ENCODE measurements at places on chromosomes 7 and 10.

DNA sequence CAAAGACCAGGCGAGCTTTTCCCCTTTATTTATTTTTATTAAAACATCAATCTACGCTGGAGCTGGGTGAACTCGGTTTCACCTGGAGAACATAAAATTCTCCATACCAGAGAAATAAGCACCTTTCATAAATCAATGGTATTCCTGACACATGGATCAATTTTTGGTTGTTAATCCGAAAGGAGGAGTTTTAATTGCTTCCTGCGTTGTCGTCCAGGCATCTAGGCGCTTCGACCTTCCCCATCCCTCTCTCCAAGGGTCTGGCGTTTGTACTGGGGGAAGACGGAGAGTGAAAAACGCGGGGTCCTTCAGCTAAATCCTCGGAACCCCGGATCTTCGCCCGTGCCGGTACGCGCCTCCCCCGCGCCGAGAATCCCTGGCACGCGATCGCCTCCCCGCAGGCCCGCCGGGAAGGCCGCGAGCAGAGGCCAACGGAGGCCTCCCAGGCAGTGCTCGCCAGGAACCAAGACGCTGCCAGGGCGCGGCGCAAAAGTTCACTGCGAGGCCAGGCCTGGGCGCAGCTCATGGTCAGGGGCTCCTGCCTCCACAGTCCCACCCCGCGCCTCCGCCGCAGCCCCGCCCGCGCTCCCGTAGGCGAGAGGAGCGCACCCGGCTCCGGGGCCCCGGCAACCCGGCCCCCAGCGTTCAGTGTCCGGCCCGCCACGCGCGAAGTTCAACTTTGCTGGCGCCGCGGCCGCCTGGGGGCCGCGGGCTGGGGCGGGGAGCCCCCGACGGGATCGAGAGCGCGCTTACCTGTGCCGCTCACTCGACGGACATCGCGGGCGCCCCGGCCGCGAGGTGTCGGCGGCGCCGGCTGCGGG lies 8.3 kb upstream of the EBF3 start:
- peak; percentile 45 for DNase-seq

DNA sequence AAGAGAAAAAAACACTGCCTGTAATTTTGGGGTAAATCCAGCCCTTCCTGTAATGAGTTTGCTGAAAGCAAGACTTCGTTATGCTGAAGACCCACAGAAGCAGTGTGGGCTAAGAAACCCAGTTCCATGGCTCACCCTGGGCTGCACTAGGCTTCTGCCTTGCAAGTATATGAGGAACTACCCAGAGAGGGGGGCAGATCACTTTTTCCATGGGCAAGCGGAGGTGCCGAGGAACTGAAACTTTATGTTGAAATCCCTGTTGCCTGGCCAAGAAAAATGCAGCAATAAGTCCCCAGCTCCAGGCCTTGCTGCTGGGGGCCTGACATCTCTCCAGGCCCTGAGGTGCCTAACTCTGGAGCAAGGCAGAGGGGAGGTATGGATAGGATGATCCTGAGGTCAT lies 8.5 kb downstream of the RASSF4 start:
- DNase-seq: no peak

DNA sequence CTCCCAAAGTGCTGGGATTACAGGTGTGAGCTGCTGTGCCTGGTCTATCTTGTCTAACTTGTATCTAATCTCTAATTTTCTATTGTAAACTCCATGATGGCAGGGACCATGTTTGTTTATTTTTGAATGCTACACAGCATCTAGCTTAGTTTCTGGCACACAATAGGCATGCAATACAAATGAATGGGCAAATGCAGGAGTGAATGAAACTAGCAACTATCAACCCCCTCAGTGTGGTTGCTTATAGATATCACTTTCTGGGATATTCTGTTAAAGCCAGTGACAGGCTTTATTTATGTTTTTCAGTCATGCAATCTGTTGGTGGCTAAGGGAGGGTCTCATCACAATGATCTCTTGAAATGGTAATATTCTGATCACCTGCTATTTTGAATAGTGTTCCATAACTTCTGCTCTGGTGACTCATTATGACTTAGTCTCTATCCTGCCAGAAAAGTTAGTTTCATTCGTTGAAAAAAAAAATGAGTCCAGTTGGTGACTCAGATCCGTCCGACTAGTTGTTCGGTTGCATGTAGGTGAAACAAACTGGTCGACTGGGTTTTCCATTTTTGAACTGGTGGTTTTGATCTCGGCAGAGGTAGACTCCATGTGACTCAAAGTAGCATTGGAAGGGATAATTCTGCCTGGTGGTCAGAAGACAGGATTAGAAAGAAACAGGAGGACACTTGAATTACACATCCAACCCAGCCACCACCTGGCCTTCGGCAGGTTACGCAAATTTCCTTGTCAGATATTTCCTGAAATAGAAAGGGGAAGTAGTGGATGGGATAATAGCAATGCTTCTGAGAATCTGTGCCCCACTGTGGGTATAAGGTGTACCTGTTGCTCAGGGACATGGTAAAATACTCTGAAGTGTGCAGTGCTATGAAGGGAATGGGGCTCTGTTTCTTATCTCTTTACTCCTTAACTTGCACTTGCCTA lies 76.8 kb downstream of the GATA3 start:
- peak; percentile 93 for DNase-seq

DNA sequence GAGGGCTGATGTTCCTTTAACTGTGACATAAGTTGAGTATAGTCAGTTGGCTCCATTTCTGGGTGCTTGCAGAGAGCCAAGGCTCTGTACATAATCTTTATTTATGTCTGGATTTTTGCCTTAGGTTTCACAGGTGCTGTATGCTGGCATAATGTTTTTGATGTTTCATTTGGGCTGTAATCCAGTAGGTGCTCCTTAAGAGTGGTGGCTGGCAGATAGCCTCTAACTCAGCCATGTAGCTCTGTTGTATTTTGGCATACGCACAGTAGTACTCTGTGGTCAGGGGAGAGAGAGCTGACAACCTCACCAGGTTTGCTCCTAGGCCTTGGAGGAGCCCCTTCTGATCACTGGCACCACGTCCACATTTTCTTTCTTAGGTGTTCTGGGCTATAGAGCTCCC lies 61.1 kb downstream of the RNF133 start:
- DNase-seq: no peak

DNA sequence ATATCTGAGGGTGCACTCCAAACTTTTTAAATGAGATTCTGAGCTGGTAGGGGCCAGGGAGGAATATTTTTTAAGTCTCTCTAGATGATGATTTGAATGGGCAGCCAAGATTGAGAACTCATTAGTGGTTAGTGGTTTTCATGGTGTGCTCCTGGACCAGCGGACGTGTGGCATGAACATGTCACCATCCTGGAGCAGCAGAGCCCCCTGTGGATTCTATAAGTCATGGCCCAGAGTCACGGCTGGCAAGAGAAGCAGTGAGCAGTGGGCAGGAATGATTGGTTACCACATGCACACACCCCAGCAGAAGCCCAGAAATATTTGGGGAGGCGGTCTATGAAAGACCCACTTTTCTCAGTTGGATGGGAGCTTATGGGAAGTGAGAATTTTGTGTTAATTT lies 21.2 kb upstream of the UCN3 start:
- peak; percentile 81 for DNase-seq
